Adrenal gland (tissue), 19 donors: ENCODE measurements at places on chromosomes 11 and 22.

DNA sequence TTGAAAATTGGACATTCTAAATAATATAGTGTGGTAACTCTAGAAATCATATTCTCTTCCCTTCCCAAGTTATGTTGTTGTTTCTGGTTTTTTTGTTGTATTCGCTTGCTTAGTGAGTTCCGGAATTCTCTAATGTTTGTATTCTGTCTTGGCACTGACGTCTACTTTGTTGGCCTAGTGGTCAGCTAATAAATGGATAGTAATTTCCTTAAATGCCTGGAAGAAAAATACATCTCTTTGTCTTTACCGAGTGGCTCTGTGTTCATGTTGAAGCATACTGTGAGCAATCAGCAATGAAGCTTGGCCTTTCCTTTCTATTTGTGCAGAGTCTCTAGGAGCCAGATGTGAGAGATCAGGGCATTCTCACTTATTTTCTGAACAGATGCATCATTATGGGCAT, 1225.7 kb downstream of the JRKL start:
- DNase-seq = no peak

DNA sequence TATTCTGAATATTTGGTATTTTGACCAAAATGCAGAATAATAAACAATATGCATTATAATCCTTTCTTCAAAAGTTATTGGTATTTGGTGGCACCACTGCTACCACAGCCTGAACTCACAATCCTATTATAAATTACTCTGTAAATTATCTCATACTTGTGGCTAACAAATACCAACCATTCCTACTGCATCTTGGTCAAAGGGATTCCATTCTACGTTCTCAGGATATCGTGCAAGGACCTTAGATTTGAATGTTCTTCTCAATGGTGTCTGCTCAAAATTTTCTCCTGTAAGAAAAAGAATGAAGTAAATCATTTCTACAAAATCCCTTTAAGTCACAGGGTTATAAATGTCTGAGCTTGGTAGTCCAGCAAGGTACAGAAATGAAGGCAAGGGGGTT, 58.7 kb downstream of the DENND5A start:
- no peak for DNase-seq

DNA sequence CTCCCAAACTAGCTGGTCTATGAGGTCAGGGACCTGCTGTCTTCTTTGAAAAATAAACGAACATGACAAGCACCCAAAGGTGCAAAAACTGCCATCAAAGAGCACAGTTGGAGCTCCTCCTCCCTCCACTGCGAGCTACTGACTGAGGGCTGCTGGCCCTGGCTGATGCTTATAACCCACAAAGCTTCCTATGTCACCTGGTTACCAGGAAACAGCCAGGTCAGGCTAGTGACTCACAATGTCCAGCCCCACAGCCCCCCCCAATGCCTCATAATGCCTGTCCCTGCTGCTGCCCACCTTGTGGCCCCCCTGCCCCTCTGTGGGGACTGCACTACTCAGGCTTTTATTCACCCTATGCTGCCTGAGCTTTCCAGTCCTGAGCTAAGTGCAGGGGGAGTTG, at the start of gene DRICH1:
DRICH1 (minus strand) TSS at position 144 of the 400 bp plus-strand sequence. CDS start 298 bp downstream, outside the sequence.
- no peak for DNase-seq

GRCh38 chr11:2914455-2915195, 14.6 kb downstream of the PHLDA2 start:
- no peak for DNase-seq

DNA sequence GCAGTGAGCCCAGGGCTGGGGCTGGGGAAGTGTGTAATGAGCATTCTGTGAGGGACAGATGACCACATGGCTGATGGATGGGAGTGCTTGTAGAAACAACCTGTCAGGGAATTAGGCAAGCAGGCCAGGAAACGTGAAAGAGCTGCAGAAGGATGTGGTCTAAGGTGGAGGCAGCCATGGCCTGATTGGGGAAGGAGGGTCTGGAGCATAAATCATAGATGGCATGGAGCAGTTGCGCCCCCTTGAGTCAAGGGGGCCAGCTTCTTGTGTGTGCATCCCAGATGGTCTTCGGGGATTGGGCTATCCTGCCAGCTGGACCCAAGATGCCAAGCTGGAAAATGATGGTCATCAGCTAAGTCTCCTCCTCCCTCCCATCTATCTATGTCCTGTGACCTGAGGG, 119.4 kb upstream of the CLPB start:
- no peak for DNase-seq
